ENCODE measurements at places on chromosomes 7 and 10. TPM values are rescaled to one million over a fixed set of nuclear protein-coding genes. Genes with fewer than 3 reads are reported as not detected.

The SNX8 gene
- 23.8 TPM for total RNA-seq

The RNF32 gene
- total RNA-seq, result 1.1 TPM

The GRM3 gene
- total RNA-seq, result not detected

The TFPI2 gene
- 435 TPM for total RNA-seq

The C10orf62 gene
- not detected for total RNA-seq

The GARIN1A gene
- 0.89 TPM for total RNA-seq

The ARMC3 gene
- not detected for total RNA-seq
